Stimulated activated CD4-positive, alpha-beta T cell treated with anti-CD3 and anti-CD28 coated beads, Interleukin-4, amount 100 ng/mL, for 1 hour (primary cell): ENCODE measurements at places on chromosomes 11 and 22.

- no peak for DNase-seq
Observed at GRCh38 chr11:102384419-102385079, 37.5 kb downstream of the BIRC2 start.

DNA sequence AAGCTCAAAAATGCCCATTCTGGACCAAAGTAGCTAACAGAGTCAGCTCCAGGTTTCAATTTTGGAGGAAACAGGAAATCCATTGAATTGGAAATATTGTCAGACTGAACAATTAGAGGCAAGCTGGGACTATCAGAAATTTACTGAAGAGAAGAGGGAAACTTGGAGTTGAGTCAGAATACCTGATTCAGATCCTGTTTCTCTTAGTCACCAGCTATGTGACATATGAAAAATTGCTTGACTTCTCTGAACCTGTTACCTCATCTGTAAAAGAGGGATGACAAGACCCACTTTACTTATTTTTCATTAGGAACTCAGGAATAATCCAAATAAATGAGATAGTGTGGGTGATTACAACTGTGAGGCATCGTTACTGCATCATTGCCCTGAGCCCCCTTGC lies 148.9 kb upstream of the CADM1 start:
- no peak for DNase-seq

GRCh38 chr11:18748766-18749365 lies 22.9 kb upstream of the IGSF22 start:
- DNase-seq = no peak

- DNase-seq = no peak
Observed at GRCh38 chr11:16846305-16846704, 107.9 kb downstream of the C11orf58 start.

- DNase-seq = no peak
Observed at GRCh38 chr22:27151407-27151806, 494.0 kb downstream of the MIAT start.

- no peak for DNase-seq
Observed at GRCh38 chr11:299951-300735, 817 bp upstream of the IFITM5 start.

DNA sequence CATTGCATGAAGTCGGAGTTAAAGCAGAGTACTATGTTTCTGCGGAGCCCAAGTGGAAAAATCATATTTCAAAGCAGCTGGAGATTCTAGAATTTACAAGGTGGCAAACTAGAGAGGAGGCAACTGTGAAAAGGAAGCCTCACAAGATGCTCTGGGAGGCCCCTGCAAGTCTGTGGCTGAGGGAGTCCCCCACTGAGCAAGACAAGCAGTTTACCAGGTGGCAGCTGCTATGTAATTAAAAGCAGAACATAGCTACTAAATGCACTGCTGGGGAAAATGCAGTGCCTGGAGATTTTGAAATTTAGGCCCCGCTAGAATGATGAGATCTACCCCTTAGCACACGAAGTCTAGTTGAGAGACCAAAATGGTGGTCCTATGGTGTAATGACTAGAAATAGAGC lies 728.0 kb downstream of the OPCML start:
- no peak for DNase-seq
